Activated CD4-positive, alpha-beta T cell treated with anti-CD3 and anti-CD28 coated beads, Interleukin-2, amount 10 ng/mL, durations not matched to agents 24 days and 14 days (primary cell): ENCODE measurements at places on chromosomes 1 and 21.

DNA sequence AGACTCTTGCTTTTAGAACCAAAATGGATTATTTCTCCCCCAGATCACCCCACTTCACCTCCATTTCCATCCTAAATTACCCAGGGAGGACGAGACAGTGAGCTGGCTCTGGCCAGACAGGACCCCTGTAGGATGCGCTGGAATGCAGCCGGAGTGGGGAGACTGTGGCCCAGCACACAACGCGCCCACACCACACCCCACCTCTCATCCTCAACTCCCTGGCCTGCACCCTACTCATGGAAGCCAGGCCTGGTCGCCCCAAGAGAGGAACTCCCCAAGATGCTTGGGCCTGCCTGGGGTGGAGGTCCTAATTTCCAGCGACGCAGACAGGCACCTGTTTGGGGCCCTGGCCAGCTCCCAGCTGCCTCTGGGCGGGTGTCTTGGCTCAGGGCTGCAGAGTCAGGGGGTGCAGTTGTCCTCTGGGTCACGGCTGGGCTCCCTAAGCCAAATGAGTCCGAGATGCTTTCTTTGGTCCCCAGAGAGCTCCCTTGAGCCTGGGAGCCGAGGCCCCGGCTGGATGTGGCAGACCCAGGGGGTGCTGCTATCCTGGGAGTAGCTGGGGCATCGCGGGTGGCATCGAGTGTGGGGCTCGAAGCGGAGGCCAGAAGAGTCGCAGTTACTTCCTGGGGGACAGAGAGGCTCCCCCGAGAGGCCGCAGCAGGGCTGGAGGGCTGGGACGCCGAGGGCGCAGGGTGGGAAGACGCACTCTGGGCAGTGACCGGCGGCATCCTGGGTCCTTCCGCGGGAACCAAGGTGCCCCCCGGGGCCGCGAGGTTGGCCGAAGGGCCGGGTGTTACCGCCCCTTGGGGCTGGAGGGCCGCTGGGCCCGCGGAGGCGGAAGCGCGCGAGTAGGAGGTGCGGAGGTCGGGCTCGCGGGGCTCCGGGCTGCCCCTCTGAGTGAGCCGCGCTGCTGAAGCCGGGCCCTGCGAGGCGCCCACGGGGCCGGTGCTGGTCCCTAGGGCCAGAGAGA, 10.4 kb downstream of the CLEC20A start:
- no peak for DNase-seq

- DNase-seq = no peak
Observed at GRCh38 chr1:208788013-208788540, 543.9 kb upstream of the PLXNA2 start.

DNA sequence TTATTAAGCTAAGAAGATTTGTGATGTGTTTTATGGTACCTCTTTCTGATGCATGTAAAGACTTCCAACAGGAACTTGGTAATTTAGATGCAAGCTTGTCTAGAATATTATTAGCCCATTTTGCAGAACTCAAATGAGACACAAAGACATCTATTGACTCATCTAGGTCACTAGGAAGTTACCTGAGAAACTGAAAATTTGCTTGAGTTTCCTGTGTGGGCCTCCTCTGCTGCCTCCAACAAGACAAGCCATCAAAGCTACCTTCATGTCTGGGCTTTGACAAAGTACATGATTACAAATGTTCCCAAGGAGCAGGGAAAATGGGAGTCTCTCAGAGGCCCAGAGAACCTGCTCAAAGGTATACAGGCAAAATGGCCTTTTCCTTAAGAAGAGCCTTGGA, 5.6 kb downstream of the RUNX1 start:
- peak; percentile 71 for DNase-seq

DNA sequence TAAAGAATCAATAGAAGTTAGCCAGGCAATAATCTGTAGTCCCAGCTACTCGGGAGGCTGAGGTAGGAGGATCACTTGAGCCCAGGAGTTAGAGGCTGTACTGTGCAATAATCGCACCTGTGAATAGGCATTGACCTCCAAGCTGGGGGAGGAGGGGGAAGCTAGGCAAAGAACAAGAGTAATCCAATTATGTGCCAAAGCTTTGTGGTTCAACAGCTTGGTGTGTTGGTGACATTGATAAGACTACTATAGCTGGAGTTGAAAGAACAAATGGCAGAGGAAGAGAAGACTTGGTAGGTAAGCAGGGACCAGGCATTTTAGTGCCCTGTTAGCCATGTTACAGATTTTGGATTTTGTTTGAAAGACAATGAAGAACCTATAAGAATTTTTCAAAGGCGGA, 2.1 kb upstream of the TMCO2 start:
- no peak for DNase-seq

DNA sequence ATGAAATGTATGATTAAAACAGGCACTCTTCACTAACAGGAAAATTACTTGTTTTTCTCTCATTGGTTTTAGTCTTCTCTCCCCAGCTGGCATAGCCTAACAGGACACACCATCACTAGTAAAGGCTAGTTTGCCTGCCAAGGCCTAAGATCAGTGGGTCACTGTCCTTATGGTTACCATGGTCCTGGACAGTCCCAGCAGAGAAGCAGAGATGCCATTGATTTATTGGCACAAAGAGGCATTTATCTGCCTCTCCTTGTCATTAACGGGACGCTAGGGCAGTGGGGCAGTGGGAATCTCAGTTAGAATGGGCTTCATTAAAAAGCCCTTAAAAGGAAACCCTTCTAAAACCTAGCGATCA, 13.9 kb downstream of the CD247 start:
- DNase-seq = no peak

DNA sequence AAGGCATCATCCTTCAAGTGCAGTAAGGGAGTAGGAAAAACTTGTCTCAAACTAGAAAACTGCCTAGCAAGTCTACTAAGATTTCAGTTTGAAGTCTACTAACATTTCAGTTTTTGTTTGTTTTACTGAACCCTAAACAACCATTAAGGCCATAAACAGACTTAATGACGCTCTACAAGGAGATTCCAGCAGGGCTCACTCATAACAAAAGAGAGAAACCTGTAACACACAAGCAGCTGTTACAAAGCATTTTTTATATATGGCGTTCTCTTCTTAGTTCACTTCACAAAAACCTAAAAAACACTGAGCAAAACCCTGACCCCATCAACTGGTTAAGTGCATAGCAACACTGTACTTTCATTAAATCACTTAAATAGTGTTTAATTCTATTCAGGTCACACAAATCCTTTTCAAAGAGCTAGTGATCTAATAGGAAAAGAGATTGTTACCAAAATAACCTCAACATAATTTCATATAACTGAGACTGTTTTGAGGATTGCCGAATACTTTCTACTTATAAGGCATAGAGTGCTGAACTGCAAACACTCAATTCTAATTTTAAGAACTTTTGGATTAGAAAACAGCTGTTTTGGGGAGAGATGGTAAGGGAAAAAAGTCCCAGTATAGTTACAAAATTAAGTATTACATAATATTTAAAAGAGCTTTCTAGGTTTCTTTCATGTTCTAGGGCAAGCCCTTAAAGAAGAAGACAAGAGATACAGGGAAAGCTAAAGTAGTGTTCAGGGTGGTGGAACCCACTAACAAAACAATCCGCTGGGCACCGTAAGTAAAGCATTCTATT, 1.4 kb downstream of the B3GALNT2 start:
- DNase-seq = peak; percentile 54

DNA sequence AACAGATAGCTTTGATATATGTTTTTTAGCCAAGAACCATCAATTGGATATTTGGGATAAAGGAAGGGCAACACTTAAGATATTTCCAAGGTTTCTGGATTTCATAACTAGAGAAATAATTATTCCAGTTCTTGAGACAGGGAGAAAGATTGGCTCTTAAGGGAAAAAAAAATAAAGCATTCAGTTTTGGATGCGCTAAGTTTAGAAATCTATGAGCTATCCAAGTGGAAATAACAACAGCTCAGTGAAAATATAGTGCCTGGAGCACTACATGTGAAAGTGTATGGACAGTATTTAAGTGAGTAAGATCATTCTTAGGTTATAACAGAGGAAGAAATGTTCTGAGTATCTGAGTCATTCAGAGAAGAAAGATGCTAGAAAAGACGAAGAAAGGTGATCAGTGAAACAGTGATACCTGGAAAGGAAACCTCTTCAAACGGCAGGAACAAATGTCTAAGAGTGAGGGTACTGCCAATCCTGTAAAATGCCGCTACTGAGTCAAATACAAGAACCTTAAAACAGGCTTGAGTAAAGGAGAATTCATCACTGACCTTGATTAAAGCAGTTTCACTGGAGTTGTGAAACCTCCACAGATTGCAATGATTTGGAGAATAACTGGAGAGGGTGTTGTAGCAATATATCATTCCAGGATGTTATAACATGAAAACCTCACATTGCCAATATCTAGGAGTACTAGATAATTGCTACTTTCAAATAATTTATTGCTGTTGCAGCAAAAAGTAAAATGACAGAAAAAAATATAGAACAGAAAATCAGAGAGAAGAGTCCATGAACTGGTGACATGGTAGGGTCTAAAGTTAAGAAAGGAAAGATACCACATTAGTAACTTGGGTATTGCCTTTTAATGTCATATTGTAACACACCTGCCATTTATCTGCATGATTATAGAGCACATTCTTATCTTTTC, 482.1 kb upstream of the RGS18 start:
- DNase-seq = no peak

DNA sequence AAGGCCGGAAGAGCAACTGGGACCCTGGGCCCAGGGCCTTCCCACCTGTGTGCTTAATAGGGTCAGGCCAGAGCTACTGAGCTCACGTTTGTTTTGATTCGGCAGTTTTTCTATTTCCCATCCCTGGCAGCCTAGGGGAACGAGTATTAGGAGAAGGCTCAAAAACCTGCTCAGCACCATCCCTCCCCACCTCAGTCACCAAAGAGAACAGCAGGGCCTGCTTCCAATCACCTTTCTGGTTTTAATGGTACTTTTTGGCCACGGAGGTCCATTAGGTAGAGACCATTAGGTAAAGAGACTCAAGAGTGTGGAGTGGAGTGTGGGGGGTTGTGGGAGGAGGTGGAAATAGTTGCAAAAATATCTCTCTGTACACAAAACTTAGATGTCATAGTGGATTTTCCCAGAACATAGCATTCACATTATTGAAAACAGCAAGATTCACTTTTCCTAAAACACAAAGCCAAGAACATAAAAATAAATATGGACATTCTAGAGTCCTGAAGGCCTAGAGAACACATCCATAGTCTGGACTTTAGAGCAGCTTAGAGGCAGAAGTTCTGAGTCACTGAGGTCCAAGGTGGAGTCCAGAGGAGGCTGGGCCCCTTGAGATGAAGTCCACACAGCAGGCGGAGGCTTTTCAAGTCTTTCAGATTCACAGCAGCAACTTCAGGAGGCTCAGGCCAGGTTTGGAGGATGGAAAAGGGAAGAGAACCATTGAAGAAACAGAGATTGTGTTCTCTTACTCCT, 19.5 kb downstream of the NUAK2 start:
- DNase-seq = no peak

- no peak for DNase-seq
Observed at GRCh38 chr1:245148861-245149260, 5.9 kb upstream of the KIF26B start.

DNA sequence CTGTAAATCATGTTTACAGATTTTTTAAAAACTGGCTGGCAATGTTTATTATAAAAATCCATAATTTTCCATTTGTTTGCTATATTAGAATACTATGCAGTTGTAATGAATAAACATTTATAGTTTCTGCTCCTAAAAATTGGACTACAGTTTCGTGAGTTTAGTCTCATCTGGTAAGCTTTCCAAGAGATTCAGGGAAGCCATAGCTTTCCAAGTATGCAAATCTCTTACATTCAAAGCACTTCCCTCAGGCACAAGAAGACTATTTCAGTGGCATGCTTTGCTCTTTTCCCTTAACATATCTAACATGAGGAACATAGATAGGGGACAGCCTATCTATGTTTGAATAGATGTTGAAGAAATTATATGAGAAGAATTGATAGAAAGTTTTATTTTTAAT, 77.2 kb downstream of the ADGRL2 start:
- DNase-seq = no peak

DNA sequence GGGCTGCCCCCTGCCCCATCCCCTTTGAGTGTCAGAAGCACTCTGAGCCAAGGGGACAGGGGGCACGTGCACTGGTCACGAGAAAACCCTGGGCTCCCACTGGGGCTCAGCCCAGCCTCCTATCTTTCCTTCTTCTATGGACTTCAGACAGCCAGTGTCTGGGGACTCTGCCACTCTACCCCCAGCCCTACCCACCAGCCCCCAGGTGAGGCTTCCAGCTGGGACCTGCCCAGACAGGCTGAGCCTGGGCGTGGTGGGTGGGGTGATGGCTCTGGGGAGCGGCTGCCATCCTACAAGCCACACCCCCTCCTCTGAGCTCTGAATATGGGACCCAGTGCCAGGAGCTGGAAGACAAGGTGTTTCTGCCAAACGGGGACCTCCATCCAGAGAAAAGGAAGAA, 8.0 kb upstream of the SFN start:
- DNase-seq = no peak

- DNase-seq = no peak
Observed at GRCh38 chr1:19620786-19621185, 23.3 kb upstream of the NBL1 start.

GRCh38 chr1:42420911-42421585, 34.8 kb downstream of the ZMYND12 start:
- DNase-seq = no peak

DNA sequence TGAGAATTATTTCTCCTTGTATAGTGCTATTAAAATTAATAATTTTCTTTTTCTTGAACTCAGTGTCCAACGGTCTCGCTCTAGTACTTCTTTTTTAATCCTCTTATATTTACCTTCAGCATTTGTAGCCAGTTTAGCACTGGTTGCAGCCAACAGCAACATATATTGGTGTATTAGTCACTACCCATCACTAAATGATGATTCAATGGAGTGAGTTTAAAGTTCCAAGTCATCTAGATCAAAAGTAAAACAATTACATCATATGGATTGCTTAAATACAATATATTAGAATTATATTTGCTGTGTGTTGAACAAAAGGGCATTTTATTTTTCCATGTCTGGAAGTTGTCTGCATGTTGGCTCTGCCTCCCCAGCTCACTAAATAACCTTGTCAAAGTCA, 591.8 kb downstream of the ADGRL2 start:
- DNase-seq = no peak

DNA sequence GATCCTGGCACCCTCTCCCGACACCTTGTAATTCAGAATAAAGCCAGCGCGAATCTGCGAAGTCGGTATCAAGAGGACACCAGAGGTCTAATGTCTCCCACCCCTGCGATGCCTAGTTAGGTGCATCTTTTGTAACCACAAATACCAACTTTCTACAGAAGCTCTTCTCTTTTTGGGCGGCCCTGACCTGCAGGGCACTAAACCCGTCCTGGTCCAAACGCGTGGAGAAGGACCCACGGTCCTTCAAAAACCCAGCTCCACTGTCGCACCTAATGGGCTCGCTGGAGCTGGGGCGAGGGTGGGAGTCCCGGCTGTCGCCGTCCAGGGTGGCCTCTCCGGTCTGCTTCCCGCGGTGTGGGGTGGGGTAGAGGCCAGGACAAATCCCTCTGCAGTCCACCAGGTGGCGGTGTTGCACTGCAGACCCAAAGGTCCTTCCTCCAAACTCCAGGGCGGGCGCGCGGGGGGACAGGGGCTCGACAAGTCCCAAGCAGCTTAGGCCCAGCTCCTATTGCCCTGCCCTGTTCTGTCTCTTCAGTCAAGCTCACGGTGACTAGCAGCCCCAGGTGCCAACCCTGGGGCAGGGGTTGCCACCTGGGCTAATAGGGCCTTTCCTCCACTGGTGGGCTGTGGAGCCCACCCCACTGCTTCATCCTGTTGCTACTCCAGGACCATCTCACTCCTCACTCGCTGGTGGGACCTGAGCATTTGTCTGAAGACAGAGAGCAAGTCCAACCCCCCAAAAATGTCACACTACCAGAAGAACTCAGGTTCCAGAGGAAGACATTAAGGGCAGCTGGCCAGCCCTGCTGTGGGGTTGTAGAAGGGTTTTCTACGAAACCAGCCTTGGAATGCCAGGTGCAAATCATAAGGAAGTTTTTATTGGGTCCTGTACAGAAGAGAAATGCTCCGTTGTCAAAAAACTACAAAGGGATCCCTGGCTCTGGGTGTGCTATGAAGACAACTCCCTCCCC, 2.8 kb downstream of the HES3 start:
- DNase-seq = peak; percentile 94
